Hippocampal formation (tissue), 2 donors: ENCODE measurements at places on chromosomes 2 and 18.

DNA sequence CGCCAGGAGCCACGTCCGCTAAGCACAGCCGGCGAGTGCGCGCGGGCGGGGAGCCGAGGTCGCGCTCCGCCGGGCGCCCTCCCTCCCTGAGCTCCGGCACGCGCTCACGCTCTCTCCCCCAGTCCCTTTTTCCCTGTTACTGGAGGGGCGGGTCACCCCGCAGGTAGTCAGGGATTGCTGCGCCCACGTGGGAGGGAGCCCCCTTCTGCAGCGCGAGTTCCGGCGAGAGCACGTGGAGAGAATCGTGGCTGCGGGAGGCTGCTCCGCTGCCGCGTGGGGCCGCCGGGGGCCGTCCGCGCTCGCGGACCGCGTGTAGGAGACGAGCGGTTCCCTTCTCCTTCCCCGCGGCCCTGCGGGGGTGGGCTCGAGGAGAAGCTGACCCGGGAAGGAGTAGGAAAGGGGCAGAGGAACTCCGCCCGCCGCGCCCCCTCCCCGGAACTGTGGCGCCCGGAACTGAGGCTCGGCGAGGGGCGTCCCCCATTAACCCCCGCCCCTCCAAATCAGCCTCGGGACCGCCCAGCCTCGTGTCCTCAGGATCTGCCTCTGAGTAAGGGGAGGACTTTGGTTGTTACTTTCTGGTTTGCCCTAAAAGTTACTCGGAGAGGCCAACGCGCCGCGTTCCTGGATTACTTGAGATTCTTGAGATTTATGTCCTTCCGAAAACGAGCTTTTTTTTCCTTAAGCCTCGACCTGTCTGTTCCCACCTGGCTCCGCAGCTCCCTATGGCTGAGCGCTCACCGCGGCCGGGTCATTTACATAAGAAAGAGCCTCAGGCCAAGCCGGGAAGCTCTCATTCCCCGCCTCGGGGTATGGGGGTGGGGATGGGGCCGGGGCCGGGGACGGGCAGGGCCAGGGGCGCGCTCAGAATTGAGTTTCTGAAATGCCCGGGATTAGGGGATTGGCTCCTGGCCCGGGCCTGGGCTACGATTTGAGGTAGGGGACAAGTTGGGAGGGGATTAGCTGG is 1.1 kb downstream of the HK2 start:
- DNase-seq: no peak

GRCh38 chr2:201809633-201810032 is 3.3 kb downstream of the CDK15 start:
- DNase-seq: no peak

DNA sequence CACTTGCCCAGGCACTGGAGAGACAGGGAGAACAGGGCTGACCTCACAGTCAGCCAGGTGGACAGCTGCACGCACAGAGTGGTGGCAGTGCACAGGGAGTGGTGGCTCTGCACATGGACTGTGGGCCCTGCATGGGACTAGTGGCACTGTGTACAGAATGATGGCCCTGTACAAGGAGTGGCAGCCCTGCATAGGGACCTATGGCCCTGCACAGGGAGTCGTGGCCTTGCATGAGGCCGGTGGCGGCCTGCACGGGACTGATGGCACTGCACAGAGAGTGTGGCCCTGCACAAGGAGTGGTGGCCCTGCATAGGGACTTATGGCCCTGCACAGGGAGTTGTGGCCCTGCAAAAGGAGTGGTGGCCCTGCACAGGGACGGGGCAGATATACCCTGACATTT is 19.1 kb upstream of the STEAP3 start:
- DNase-seq: no peak

DNA sequence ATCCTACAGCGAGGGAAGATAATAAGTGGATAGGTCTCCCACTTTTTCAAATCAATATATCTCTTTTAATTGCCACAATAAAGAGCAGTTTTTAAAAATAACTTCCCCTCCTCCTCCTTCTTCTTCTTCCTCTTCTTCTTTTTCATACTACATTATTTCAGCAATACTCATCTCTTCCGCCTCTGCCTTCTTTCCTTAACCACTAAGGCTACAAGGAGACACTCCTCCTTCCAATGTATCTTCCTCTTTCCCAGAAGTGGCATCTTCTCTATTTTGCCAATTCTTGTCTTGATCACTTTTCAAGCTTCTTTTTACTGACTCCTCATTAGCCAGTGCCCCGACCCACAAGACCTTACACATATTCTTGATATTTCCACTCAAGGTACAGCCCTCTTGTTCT is 546.6 kb upstream of the CHAC2 start:
- no peak for DNase-seq

- no peak for DNase-seq
Observed at GRCh38 chr2:8608411-8608954, 73.4 kb upstream of the ID2 start.

DNA sequence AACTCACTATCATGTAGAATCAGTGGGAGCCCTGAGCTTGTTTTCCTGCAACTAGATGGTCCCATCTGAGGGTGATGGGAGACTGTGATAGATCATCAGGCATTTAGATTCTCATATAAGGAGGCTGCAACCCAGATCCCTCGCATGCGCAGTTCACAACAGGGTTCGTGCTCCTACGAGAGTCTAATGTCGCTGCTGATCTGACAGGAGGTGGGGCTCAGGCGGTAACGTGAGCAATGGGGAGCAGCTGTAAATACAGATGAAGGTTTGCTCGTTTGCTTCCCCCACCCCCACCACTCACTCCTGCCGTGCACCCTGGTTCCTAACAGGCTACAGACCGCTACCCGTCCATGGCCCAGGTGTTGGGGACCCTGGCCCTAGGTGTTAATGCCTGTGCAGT is 113.6 kb downstream of the RNF144A start:
- no peak for DNase-seq

- DNase-seq: no peak
Observed at GRCh38 chr2:227497158-227497557, 25.2 kb downstream of the AGFG1 start.

GRCh38 chr2:179020156-179020750 is 29.7 kb downstream of the CCDC141 start:
- no peak for DNase-seq

DNA sequence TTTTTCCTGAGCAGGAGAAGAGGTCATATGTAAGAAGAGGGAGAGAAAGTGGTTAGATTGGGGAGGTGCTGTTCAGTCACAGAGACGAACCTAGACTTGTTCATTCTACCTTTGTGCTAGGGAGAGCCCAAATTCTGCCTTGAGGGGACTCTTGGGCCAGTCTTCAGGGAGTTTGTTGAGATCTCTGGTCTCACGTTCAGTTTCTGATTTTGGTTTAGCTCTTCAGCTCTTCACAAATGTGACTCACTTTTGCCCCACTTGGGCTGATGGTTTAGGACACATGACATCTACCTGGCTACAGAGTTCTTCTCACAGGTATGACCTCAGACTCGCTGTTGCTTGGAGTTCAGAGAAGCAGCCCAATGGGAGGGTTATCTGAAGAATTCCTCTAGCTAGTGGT is 49.2 kb upstream of the DARS1 start:
- DNase-seq: no peak

- peak; percentile 22 for DNase-seq
Observed at GRCh38 chr18:34818064-34818463, 108.0 kb downstream of the DTNA start.

GRCh38 chr2:187056416-187057334 is 207.7 kb upstream of the ZSWIM2 start:
- DNase-seq: no peak
